ENCODE measurements at places on chromosomes 16 and 17. TPM values are rescaled to one million over a fixed set of nuclear protein-coding genes. Genes with fewer than 3 reads are reported as not detected.

Gene SPATA22
- total RNA-seq = 0.72 TPM

- peaks cover 91% of the 10 kb centered on the region for H3K36me3 ChIP-seq
- H3K4me3 ChIP-seq = no peak overlapping the region
- DNase-seq = no peak
- no peaks in the 10 kb centered on the region for H3K4me1 ChIP-seq
- H3K27me3 ChIP-seq = no peaks in the 10 kb centered on the region
Observed at GRCh38 chr16:3780570-3780969, 63.2 kb upstream of the TRAP1 start.

- H3K4me1 ChIP-seq = peaks cover 37% of the 10 kb centered on the region
- H3K27ac ChIP-seq = peak overlapping the region; percentile 53
- H3K4me3 ChIP-seq = peak overlapping the region; percentile 91
- H3K36me3 ChIP-seq = no peaks in the 10 kb centered on the region
Observed at GRCh38 chr16:58127634-58128033, 1.5 kb downstream of the CFAP20 start.

Gene CD2BP2
- total RNA-seq = 31.4 TPM

DNA sequence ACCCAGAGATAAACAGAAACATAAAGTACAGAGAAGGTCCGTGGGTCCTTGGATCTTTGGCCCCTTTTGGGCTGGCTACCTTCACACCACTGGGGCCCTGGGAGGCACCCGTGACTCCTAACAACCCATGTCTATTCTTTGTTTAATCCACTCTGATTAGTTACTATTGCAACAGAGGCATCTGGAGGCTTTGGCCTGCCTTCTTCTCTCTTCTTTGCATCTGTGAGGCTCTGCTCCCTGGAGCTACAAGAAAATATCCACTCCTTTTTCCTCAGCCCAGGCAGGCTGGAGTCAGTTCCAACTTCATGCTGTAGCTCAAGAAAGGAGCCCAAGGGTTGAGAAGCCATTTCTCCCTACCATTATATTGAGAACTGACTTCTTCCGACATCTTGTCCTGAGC, 9.5 kb upstream of the CMIP start:
- no peak overlapping the region for H3K27ac ChIP-seq
- H3K36me3 ChIP-seq = no peaks in the 10 kb centered on the region
- DNase-seq = no peak

GRCh38 chr17:20203761-20204263, 194.7 kb downstream of the SPECC1 start:
- H3K27me3 ChIP-seq = no peaks in the 10 kb centered on the region
- no peaks in the 10 kb centered on the region for H3K36me3 ChIP-seq
- no peak overlapping the region for H3K27ac ChIP-seq

GRCh38 chr17:54727624-54728023, 173.0 kb upstream of the TOM1L1 start:
- DNase-seq = no peak
- no peak overlapping the region for H3K27ac ChIP-seq
- no peaks in the 10 kb centered on the region for H3K4me1 ChIP-seq
- no peaks in the 10 kb centered on the region for H3K36me3 ChIP-seq

DNA sequence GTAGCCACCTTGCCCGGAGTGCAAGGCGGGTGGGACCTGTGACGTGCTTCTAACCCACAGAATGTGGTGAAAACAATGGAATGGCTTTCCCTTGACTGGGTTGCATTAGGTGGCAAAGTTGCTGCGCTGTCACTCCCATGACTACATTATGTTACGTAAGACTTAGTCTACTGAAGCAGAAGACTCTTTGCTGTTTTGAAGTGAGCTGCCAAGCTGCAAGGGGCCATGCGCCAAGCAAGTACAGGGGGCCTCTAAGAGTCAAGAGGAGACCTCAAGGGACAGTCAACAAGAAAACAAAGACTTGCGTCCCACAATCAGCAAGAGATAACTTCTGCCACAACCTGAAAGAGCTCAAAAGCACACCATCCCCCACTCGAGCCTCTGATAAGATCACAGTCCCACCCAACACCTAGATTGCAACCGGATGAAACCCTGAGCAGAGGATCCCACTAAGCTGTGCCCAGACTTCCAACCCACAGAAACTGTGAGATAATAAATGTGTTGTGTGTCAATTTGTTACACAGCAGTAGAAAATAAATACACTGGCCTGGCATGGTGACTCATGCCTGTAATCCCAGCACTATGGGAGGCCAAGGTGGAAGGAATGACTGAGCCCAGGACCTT, 16.5 kb downstream of the ANKRD11 start:
- no peaks in the 10 kb centered on the region for H3K36me3 ChIP-seq
- no peak overlapping the region for H3K4me3 ChIP-seq
- H3K27ac ChIP-seq = no peak overlapping the region
- DNase-seq = no peak
- no peaks in the 10 kb centered on the region for H3K27me3 ChIP-seq
- peaks cover 69% of the 10 kb centered on the region for H3K4me1 ChIP-seq

- H3K27ac ChIP-seq = no peak overlapping the region
- no peak overlapping the region for H3K4me3 ChIP-seq
- peaks cover 10% of the 10 kb centered on the region for H3K36me3 ChIP-seq
- no peak for DNase-seq
- H3K4me1 ChIP-seq = peaks cover 8% of the 10 kb centered on the region
- no peaks in the 10 kb centered on the region for H3K27me3 ChIP-seq
Observed at GRCh38 chr17:2343421-2343820, 6.1 kb downstream of the SGSM2 start.

DNA sequence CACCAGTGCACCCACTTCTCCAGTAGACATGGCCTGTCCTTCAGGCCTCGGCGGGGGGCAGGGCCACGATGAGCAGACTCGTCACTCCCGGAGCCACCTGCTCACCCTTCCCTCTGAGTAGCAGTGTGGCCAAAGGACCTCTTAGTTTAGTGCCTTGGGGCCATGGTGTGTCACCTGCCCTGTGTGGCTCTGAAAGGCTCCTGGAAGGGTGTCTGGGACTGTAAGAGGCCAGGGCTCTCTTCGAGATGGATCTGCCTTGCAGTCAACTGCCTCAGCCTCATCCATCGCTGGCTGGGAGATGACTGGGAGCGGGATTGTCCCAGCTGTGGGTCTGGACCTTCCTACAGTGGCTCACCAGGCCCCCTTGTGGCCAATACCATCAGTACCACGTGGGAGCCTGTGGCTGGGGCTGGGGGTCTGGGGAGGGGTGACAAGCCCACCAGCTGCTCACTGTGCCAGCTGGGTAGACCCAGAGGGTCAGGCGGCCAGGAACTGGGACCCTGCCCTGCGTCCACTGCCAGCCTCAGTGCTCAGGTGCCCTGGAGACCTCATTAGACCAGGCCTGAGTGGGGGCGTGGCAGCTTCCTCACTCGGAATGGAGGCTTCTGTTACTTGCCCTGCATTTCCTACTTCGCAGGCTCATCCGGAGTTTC, 133.4 kb downstream of the OR1D5 start:
- no peaks in the 10 kb centered on the region for H3K36me3 ChIP-seq
- H3K27ac ChIP-seq = no peak overlapping the region
- no peaks in the 10 kb centered on the region for H3K4me1 ChIP-seq
- DNase-seq = no peak

- no peak for DNase-seq
- no peak overlapping the region for H3K4me3 ChIP-seq
- no peaks in the 10 kb centered on the region for H3K27me3 ChIP-seq
- no peak overlapping the region for H3K27ac ChIP-seq
Observed at GRCh38 chr16:67271446-67271845, 7.9 kb upstream of the PLEKHG4 start.

Gene CRYBA1
- not detected for total RNA-seq

Gene TBC1D3H
- not detected for total RNA-seq

DNA sequence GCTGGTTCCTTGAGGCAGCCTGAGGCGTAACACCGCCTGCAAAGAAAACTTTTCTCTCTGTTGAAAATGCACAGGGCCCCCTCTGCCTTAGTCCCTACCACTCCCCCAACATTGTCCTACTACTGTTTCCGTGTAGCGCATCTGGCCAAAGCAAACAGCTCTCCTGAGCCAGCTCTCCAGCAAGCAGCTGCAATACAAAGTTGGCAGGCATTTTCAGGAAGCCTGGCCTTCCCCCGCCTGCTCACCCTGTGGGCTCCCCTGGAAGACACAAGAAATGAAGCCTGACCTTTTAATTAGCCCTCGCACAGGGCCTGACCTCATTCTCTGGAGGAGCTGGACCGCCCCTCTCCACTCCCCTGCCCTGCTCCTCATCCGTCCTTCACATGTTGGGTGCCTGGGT, 66.7 kb downstream of the SOX9 start:
- H3K36me3 ChIP-seq = no peaks in the 10 kb centered on the region
- DNase-seq = peak; percentile 68
- no peaks in the 10 kb centered on the region for H3K4me1 ChIP-seq
- H3K27me3 ChIP-seq = no peaks in the 10 kb centered on the region
- peak overlapping the region; percentile 42 for H3K27ac ChIP-seq

Gene CHST4
- not detected for total RNA-seq

Gene SLC12A3
- not detected for total RNA-seq
